ENCODE measurements at places on chromosomes 6 and 20.

GRCh38 chr20:44137266-44137801 lies 49.7 kb downstream of the JPH2 start:
- no peak for DNase-seq

DNA sequence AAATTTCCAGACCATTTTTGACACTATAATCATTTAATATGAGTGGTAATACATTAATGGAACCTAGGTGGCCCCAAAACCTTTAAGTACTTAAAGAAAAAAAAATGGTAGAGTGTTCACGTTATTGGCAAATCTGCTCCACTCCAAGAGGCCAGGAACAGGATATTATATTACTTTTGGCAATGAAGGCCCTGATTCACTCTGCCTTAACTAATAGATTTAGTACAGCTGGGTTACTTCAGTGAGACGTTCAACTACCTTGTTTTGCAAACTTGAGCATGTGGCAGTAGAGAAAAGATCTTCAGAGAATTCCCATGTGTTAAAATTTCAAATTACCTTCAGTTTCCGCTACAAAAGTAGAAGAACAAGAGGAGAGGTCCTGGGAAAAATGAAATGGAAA lies 12.8 kb downstream of the ADNP start:
- no peak for DNase-seq

DNA sequence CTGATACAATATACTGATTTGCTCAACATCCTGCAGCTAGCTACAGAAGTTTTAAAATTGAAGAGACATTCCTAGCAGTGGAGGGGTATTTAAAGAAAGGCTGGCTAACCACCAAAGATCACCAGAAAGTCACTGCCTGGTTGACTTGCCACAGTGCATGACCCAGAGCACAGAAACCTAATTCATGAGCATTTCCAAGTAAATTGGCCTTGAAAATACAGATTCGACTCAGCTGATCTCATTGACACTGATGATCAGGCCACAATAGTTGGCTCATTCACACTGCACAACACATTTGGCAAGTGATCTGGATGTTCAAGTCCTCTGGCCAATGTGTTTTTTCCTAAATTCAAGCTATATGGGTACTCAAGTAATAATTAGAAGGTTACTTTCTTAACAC lies 13.3 kb upstream of the TDRD6 start:
- no peak for DNase-seq

DNA sequence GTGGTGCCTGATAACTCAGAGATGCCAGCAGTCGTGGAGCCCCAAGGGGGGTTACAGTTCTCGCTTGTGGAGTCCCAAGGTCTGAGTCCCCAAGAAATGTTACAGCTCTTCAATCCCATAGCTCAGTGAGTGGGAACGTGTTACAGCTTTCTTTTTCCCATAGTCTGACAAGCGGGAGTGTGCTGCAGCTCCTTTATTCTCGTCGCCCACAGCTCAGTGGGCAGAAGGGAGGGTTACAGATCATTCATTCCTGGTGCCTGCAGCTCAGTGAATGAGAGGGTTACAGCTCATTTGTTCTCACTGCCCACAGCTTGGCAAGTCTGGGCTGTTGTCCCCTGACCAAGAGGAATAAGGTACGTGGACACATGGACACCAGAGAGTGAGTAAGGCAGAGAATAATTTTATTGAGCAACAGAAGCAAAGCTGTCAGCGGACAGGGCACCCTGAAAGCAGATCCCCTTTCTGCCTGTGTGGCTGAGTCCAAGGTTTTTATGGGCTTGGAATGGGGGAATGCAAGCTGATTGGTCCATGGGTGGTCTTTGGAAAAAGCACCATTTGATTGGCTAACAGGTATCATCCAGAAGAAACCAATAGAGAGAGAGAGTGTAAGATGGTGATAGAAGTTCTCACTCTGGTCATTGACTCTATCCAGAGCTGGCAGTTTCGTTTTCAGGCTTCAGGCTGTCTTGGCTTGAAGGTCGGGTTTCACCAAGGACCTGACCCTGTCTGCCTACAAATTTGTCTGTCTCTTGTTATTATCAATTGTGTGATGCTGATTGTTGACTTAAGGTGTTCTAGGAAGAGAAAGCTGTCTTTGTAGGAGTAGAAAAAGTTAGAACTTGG lies 16.4 kb downstream of the RNF217 start:
- DNase-seq, result no peak

DNA sequence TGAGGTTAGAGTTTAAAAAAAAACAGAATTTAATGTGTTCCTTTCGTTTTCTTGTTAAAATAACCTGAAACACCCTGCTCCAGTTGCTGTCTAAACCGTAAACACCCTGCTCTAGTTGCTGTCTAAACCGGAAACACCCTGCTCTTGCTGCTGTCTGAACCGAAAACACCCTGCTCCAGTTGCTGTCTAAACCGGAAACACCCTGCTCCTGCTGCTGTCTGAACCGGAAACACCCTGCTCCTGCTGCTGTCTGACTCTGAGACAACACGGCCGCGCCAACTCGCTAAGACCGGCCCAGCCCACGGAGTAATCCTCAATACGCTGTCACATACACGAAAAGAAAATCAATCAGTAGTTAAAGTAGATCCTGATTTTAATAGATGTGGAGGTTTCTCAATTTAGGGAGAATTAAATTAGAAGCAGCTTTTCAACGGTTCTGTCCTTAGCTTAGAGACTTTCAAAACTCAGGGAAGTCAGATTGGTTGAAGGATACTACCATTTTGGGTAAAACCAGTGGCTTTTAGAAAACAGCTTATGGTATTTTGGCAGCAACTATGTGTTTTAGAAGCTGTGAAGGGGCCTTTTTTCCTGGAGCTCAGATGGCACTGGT lies 98.3 kb downstream of the RAMACL start:
- DNase-seq, result no peak

DNA sequence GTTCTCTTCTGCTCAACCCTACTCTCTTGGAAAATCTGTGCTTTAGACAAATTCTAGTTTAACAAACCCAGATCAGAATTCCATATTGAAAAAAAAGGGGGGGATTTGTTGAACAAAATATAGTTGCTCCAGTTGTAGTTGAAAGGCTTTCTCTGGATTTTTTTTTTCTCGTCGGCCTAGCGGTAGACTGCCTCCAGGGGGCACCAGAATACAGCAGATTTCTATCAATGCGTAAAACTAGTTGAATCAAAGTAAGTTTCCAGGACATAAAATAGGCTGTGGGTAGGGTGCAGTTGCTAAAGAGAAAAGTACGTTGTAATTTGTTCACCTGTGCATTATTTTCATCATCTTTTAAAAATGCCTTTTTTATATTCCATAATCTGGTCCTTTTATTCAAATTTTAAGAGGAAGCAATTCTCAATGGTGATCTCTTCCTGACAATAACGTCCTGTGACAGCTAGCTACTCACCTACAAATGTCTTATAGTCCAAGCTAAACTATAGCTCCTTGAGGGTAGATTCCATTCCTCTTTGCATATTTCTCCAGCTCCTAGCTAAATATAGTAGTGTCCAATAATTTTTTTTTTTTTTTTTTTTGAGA lies 105.4 kb downstream of the PERP start:
- DNase-seq, result peak; percentile 54

- no peak for DNase-seq
Measured at GRCh38 chr6:23940466-23940865, 185.5 kb upstream of the NRSN1 start.

DNA sequence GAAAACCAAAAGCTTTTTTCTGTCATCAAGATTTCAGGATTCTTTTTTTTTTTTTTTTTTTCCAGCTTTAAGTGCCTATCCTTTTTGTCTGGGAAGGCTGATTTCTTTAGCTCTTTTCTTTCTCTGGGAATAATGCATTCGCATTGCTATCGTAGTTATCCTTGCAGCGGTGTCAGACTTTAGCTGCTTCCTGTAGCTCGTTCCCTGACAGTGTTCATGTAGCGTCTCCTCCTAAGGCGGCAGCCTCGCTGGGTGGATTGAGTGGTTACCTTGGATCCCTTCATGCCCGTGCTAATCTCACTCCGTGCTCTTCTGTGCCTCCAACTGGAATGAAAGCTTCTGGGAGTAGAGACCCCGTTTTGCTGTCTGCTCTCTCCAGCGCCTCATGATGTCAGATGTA lies 43.1 kb downstream of the UST start:
- no peak for DNase-seq

- DNase-seq, result no peak
Measured at GRCh38 chr6:137403855-137404254, 90.3 kb downstream of the OLIG3 start.

DNA sequence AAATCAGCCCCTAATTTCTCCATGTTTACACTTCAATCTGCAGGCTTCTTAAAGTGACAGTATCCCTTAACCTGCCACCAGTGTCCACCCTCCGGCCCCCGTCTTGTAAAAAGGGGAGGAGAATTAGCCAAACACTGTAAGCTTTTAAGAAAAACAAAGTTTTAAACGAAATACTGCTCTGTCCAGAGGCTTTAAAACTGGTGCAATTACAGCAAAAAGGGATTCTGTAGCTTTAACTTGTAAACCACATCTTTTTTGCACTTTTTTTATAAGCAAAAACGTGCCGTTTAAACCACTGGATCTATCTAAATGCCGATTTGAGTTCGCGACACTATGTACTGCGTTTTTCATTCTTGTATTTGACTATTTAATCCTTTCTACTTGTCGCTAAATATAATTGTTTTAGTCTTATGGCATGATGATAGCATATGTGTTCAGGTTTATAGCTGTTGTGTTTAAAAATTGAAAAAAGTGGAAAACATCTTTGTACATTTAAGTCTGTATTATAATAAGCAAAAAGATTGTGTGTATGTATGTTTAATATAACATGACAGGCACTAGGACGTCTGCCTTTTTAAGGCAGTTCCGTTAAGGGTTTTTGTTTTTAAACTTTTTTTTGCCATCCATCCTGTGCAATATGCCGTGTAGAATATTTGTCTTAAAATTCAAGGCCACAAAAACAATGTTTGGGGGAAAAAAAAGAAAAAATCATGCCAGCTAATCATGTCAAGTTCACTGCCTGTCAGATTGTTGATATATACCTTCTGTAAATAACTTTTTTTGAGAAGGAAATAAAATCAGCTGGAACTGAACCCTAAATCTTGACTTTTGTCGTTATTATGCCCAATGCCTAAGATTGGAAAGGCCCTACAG lies 4.5 kb downstream of the SOX4 start:
- DNase-seq, result no peak

DNA sequence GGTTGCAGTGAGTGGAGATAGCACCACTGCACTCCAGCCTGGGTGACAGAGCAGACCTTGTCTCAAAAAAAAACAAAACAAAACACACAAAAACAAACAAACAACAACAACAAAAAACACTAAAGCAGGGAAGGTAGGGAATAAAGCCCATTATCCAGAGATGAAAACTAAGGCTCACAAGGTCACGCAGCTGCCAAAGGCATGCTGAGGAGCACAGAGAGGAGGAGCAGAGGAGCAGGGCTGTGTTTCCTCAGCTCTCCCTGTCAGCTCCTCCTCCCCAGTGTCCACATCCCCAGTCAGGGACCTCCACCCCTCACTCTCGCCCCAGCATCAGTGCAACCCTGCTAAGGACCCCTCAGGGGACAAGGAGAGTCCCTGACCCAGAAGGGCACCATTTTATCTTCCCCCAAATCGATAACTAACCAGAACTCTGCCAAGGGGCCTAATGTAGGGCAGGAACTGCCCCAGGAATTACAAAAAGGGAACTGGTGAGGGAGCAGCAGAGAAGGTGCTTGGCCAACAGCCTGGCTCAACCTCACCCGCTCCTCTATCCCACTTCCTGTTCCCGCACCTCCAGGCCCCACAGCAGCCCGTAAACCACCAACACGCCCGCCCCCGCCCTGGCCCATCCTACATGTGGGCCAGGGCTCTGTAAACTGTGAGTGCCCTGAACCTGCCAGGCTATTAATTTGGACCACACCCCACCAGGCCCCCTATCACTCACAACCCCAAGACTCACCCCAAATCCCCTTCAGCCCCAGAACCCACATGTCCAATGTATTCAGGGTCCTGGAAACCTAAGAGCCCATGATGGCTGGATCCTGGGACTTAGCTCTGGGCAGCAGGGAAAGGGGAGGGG lies 9.0 kb downstream of the TEAD3 start:
- no peak for DNase-seq

DNA sequence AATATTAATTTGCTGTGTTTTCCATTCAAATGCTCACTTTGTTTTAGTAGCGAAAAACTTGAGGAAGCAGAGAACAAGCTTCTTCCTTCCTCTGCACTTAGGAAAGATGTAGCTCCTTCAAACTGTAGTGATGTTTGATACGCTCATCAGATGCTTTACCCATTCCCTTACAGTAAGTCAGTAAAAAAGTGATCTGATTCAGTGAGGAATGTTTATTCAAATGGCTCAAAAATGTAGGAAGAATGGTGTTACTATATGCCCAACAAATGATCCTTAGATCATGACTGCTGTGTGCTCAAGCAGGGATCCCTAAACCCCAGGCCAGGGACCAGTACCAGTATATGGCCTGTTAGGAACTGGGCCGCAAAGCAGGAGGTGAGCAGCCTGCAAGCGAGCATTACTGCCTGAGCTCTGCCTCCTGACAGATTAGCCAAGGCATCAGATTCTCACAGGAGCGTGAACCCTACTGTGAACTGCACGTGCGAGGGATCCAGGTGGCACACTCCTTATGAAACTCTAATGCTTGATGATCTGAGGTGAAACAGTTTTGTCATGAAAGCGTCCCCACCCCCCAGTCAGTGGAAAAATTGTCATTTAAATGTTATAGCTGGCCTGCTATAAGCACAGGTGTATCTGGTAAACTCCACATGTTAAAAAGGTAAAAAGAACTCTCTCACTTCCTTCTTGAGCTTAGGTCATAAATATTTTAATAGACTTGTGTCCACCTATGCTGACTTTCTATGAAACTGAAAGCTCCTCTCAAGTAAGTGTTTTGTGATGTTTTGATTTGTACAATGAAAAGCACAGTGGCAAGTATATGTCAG lies 187.2 kb downstream of the FOXC1 start:
- DNase-seq, result no peak

DNA sequence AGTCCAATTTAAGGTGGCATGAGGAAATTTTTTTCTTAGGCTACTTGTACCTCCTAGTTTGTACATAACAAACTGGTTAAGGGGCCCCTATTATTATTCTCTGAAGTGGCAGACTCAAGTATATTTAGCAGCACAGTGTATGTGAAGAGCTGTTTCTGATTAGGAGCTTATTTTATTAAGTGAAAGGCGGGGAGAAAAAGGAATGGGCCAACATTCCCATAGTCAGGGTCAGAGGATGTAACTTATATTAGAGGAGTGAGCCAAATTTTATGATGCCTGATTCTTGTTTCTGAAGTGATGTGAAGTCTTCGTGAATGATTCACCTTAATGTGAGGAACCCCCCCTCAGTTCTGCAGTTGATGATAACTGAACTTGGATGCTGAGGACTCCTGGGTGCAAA lies 2.8 kb downstream of the HECA start:
- DNase-seq, result no peak

All from glutamatergic neuron (in vitro differentiated cells).